Activated CD8-positive, alpha-beta memory T cell treated with anti-CD3 and anti-CD28 coated beads for 1 hour (primary cell): ENCODE measurements at places on chromosomes 3 and 15.

- no peak for DNase-seq
These were observed 115.8 kb downstream of the RPLP1 start for GRCh38 chr15:69568173-69569009.

- no peak for DNase-seq
These were observed 248.2 kb upstream of the GPR149 start for GRCh38 chr3:154678041-154678654.

DNA sequence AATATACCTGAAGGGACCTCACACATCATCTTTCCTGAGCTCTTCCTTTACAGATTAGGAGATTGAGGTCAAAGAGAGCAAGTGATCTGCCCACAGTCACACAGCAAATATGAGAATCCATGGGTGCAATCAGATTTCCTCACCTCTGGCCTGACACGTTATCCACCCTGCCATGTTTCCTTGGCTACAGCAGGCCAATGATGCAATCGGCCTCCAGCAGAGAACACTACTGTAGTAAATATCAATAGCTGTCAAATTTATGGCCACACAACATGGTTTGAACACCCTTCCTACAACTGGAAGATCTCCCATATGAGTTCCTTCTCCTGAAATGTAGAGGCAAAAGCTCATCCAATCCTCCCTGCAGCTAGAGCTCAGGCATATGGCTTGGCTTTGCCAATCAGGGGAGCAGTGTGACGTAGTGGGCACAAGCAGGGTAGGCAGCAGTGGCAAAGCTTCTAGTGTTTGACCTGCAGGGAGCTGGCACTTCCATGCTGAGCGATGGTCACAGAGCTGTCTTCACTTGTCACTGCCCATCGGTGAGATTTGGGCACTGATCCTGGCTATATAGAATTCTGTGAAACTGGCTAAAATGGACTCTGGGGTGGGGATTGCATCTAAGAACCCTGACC lies 271.3 kb downstream of the TJP1 start:
- DNase-seq = no peak

DNA sequence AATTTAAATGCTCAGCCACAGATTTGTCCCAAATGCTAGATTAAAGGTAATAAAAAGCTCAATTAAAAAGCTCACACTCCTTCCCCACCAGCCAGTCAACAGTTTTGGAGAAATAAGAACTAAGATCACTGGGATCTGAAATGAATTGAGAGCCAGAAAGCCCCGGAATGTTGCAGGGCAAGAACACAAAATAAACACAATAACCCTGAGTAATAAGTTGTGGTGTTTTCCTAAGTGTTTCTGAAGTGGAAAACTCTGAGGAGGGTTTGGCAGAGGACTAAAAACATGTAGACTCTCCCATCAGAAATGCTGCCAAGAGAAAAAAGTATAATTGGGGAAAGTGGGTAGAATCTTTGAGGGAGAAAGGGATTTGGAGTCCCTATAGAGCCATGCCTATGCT lies 127.8 kb downstream of the ABI3BP start:
- DNase-seq = no peak

- no peak for DNase-seq
These were observed 30.6 kb upstream of the LYSMD4 start for GRCh38 chr15:99763827-99764226.

GRCh38 chr3:126607214-126607908 lies 47.6 kb downstream of the TXNRD3 start:
- no peak for DNase-seq

DNA sequence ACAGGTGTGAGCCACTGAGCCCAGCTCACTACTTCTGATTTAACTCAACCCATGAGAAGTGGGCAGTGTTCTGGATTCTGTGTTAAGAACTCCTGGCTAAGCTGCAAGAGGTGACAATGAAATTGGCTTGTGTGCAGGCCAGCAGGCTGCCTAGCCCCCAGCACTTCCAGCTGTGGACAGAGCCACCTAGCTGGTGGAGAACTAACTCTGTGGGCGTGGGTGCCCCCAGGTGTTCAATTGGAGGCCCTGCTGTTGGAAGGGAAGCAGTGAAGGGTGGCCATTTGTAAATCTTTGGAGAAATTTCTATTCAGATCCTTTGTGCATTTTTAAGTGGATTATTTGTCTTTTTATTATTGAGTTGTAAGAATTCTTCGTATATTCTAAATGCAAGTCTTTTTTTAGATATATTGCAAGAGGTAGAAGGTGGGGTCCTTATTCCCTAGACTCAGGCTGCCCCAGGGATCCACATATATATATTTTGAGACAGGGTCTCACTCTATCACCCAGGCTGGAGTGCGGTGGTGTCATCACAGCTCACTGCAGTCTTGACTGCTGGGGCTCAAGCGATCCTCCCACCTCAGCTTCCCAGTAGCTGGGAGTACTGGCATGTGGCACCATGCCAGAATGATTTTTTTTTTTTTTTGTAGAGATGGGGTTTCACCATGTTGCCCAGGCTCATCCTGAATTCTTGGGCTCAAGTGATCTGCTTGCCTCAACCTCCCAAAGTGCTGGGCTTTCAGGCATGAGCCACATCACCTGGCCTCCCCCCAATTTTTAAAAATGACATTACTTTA lies 7.2 kb upstream of the SCAMP5 start:
- DNase-seq = no peak

GRCh38 chr15:46409841-46410301 lies 775.0 kb downstream of the SQOR start:
- no peak for DNase-seq

DNA sequence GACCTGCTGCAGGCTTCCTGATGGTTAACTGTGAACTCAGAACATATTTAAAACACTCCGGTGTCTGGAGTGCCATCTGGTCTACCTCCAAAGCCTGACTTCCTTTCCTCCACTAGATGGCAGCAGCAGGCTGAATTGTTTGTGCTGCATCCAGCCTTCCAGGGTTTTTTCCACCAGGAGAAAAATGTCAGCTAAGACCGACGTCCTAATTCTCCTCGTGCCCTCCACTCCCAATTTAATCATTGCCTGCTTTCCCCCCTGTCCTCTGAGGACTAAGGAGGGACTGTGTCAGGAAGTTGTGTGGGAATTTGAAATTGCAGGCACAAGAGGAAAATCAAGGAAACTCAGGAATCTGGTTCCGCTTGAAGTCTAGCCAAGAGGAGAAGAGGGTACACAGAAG lies 165.2 kb upstream of the UMPS start:
- no peak for DNase-seq

GRCh38 chr3:52606373-52607085 lies 70.1 kb downstream of the UQCC5 start:
- no peak for DNase-seq

DNA sequence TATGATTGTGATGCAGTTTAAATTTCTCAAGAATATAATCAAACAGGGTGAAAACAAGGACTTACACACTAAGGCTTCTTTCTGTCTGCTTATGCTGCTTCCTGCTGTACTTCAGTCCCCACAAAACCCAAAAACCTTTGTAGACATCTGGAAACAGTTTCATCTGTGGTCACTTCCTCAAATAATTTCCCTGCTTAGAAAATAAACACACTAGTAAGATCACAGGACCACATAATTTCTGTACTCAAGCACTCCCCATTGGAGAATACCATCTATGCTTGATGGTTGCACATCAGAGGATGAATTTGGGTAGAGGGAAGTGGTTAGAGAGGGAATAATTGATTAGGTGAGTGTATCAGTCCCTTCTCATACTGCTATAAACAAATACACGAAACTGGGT lies 266.2 kb downstream of the LSAMP start:
- no peak for DNase-seq

- no peak for DNase-seq
These were observed 140.9 kb downstream of the RPLP1 start for GRCh38 chr15:69593488-69593887.

- DNase-seq = no peak
These were observed 257.4 kb upstream of the ADAMTS9 start for GRCh38 chr3:64945171-64945729.

DNA sequence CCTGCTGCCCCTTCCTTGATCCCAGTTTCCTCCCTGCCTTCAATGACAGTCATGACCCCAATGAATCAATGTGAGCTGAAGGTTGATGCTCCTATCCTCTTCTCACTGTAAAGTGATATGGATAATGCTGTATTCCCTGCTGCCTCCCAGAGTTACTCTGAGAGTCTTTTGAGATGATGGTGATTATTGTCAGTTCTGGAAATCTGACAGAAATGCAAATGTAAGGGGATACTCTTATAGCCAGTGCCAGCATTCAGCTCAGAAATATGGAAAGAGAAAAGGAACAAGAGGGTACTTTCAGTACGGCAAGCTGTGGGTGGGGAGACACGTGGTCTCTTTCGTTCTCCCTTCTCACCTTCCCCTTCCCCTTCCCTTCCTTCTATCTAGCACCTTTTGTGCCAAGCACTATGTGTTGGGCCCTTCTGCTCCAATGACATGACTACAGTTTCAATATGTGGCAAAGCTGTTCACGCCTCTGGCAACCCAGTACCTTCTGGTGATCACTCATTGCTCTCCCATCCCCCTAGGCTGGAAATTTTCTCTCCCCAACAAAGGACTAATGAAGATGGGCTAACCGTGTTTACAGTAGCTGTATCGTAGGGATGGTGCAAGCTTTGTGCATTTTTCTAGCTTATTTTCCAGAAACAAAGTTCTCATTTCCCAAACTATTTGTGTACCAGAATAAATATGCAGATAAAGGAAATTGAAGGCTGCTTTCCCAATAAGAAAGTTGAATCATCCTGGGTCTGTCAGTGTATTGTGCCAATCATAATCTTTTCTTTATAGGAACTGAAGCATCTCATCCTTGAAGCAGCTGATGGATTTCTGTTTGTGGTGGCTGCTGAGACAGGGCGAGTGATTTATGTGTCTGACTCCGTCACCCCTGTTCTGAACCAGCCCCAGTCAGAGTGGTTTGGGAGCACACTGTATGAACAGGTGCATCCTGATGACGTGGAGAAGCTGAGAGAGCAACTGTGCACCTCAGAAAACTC lies 70.3 kb downstream of the ARNT2 start:
- DNase-seq = no peak

DNA sequence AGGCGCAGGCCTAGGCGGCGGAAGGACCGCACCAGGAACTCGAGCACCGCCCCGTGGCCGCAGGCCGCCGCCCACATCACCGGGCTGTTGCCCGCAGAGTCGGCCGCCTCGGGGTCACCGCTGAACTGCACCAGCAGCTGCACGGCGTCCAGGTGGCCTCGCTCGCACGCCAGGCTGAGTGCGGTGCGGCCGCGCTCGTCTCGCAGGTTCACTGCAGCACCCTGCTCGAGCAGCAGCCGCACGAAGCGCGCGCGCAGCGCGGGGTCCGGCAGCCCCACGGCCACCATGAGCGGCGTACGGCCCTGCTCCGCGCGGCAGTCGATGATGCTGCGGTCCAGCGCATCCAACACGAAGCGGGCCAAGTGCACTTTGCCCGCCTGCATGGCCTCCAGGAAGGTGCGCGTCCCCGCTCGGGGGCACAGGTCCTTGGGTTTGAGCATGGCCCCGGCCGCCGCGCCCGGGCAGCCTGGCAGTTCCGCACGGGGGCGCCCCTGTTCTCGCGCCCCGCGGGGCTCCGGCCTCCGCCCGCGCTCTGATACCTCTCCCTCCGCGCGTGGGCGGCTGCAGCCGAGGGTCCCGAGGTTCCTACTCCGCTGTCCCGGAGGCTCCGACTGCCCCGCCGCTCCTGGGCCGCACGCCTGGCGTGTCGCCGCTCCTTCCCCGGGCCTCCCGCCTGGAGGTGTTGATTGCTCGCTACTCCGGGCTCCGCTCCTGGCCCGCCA lies 556 bp downstream of the ANKRD63 start:
- DNase-seq = peak; percentile 34

- DNase-seq = no peak
These were observed 656 bp downstream of the CD47 start for GRCh38 chr3:108090049-108090700.

- DNase-seq = no peak
These were observed 40.5 kb downstream of the HCN4 start for GRCh38 chr15:73328149-73328820.

GRCh38 chr3:81395739-81396513 lies 365.5 kb downstream of the GBE1 start:
- DNase-seq = no peak

GRCh38 chr15:22989576-22990477 lies 9.7 kb upstream of the CYFIP1 start:
- no peak for DNase-seq

DNA sequence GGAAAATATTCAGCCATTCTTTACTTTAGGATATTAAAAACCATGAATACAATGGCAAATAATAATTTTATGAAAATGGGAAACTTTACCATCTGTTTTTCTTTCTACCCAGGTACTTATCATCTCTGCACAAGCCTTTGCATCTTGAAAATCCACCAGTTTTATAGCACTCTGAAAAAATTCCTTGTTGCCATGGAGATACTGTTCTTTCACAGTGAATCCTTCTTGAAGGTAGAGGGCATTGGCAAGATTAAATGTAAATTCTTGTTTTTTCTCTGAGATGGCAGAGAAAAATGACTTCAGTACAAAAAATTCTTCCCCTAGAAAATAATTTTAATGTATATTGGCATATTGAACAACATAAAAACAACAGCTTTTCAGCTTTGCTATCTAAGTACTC lies 6.9 kb downstream of the SERPINI2 start:
- DNase-seq = no peak

- no peak for DNase-seq
These were observed 19.8 kb upstream of the PIGZ start for GRCh38 chr3:196988241-196989029.

DNA sequence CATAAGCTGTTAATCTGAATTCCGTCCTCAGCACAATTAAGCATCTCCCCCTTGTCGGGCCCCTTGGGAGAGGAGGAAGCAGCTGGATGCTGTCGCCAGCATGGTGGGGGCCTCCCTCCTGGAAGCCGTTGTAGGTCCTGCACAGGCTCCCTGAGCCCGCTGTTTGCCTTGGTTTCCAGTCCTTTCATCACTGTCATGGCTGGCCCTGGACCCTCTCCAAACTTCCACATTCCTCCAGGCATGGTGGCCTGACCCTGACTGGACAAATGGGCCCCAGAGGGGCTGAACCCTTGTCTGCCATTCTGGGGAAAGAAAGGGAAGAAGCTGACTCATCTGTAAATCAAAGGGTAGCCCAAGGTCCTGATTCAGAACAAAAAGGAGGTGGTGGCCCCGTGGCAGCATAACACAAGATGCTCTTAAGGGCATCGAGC lies 300.5 kb upstream of the LRRFIP2 start:
- no peak for DNase-seq

DNA sequence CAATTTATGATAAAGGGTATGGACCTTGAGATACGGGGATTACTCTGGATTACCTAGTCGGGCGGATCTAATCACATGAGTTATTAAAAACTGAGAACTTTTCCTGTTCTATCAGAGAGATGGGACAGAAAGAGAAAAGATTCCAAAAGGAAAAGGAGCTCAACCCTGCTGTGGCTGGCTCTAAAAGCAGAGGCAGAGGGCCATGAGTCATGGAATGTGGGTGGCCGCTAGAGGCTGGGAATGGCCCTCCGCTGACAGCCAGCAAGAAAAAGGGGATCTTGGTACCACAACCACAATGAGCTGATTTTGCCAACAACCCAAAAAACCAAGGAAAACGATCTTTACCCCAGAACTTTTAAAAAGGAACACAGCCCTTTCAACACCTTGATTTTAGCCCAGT lies 210.0 kb downstream of the MAGI1 start:
- DNase-seq = no peak

DNA sequence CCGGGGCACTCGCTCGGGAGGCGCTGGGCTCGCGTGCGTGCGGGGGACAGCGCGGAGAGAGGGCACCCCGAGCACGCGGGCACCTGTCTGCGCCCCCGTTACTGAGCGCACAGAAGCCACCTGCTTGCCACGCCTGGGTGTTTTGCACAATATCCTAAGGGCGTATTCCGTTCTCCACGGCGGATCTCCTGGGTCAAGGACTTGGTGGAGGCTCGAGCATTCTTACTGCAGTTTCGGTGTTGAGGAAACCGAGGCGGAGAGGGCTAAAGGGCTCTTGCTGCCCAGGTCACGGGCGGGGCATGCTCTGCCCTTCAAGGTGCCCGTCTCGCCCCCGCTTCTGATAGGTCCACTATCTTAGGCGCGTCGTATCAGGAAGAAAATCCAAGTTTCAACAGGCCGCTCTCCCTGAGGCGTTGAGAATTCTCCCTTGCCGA lies 526 bp downstream of the GPD1L start:
- DNase-seq = no peak
